ENCODE measurements at places on chromosomes 1 and 21.

DNA sequence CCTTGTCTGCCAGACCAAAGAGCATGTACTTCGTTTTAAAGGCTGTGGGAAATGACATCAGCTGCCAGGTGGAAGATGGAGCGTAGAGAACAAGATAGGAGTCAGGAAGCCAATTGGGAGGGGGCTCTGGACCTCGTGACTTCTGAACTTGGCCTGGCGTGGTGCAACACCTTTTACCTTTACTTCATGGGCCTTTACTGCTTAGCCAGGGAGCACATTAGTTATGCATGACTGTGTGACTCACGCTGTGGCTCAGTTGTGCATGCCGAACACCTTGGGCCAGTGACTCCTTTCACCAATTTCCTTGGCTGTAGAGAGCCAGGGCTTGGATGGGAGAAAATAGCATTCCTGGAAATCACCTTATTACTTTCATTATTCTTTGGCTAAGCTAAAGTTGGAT lies 7.2 kb downstream of the XCL1 start:
- DNase-seq: no peak

DNA sequence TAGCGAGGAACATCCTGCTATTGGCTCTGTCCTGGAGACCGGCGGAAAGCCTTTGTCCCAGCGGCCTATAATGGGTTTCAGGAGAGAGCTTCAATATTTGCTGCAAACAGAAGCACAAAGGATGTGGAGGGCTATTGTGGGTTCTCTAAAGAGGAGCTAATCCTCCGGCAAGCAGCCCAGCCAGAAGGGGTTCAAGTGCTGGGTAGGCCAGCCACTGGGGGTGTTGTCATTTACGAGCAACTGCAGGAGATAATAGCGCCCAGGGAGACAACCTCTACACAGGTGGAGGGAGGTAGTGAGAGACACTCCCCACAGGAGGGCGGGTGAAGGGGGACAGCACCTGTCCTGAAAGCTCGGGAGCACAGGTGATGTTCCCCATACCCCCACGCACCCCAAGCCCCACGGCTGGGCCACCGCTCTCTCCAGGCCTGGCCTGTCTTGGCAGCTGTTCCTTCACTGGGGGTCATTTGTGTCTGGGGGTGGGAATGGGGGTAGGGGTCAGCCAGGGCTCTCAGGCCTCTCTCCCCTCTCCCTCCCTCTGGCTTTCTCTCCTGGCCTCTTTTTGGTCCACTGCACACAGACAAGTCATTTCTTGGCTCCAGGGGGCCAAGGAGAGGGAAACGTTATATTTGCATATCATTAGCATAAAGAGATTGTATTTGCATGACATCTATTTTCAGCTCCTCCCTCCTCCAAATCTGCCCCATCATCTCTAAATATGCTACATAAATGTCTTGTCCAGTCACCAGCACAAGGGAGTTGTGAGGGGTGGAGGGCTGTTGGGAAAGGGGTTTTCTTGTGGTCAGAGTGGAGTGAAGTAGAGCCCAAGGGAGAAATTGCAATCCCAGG lies 22.0 kb upstream of the SLC26A9 start:
- no peak for DNase-seq

DNA sequence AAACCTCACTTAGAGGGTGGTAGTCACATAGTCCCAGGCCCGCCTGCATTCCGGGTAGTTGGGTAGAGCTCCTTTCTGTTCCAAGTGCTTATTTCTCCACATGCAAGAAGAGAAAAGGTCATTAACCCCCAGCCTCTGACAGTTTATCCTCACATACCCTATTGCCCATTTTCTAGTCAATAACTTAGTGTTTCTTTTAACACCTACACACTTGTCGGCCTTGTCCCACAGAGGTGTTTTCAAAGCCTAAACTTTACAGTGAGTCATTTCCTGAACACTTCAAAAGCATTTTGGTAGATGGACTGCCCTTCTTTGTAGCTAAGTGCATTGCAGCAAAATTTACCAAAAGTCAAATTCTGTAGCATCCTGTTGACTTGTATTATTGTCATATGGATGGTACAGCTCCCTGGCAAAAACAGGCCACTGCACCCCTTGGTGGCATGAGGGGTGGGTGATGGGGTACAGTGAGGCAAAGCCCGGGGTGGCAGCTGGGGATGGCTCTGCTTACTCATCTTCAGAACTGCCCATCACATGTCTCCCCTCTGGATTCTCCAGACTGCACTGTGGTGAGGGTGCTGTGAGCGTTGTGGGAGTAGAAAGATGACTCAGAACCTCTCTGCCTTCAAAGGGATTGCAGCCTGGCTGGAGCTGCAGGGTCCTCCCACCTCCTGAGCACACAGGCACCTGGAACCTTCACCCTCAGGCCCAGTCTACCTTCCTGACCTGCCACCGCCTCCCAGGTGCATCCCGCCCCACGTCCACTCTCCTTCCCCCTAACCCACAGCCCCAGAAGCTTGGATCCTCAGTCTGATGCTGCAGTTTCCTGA lies 45.8 kb upstream of the DMRTB1 start:
- peak; percentile 84 for DNase-seq

DNA sequence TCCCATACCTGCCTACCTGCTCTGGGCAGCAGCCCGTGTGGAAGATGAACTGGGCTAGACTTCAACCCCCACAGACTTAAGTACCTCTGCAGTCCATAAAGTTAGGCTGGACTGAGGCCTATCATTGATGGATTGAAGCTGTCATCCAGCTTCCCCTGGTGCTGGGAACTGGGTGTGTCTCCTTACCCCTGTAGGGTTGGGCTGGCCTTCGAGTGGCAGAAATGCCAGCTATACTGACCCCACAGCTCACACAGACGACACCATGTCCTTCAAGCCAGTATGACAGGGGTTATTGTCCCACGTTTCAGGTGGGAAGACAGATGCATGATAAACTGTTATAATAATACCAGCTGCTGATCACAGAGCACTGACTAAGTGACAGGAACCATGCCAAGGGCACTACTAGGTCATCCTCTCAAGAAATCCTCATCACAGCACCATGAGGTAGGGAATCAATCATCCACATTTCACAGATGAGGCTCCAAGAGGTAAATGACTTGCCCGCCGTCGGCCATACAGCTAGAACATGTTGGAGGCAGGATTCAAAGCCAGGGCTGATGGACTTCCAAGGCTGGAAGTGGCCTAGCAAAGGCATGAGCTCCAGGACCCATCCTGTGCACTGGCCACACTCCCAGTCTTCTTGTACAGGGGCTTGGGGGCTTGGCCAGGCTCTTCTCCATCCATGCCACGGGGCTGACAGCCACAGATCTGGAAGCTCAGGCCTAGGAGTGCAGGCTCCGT lies at the start of gene BEST4:
Gene BEST4 (minus strand): TSS at position 51 of the 741 bp plus-strand sequence. CDS start 465 bp downstream, outside the sequence.
- DNase-seq: no peak

GRCh38 chr1:61404597-61405376 lies 320.2 kb downstream of the TM2D1 start:
- DNase-seq: no peak

DNA sequence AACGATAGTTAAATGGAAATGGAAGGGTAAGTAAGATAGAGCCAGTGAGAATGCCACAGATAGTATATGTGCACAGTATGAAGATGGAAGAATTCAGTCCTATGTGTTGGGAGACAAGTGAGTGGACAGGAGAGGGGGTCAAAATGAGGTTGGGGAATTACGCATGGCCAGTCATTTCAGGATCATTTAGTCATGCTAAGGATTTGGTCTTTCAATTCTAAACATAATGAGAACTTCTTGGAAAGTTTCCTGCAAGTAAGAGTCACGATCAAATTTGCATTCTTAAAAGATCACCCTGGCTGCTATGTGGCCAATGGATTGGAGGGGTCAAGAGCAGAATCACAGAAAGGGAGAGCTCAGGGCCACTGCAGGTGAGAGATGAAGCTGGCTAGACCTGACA lies 64.0 kb upstream of the KCNK2 start:
- DNase-seq: no peak

DNA sequence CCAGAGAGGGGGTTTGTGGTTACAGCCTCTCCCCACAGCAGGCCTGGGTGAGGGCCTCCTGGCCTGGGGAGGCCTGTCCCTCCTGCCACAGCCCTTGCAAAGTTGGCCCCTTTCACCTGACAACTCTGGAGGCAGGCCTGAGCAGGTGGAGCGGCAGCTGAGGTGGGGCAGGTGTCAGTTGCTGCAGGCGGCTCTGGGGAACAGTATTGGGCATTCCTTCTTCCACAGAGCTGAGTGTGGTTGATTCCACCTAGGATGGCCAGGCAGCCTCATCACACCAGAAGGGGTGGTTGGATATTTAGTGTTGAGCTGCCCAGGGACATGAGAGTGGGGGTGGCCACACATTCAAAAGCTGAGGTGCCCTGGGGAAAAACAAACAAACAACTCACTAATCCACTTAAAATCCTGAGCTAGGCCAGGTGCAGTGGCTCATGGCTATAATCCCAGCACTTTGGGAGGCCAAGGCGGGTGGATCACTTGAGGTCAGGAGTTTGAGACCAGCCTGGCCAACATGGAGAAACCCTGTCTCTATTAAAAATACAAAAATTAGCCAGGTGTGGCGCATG lies 31.1 kb downstream of the PIGP start:
- no peak for DNase-seq

- no peak for DNase-seq
These were observed 55.2 kb upstream of the WDR26 start for GRCh38 chr1:224489534-224490365.

GRCh38 chr1:10419351-10419750 lies 10.9 kb upstream of the CENPS start:
- DNase-seq: no peak

GRCh38 chr1:44283524-44284173 lies 70.4 kb downstream of the DMAP1 start:
- no peak for DNase-seq

DNA sequence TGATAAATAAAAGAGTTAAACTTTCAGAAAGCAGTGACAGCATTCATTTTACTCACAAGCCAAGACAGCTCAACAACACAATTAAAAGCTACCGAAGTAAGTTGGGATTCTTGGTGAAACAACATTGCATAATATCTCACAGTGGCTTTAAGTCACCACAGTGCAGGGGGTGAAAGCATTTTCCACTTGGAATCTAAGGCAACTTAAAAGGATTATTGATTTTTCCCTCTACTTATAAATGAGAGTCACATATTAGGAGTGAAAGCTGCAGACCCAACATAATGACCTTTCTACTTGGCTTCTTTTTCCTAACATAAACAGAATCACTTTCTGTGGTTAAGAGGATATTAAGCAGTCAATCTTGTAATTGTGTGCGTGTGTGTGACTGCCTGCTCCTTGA lies 536.6 kb upstream of the CXADR start:
- DNase-seq: no peak

GRCh38 chr1:203549309-203549708 lies 55.4 kb downstream of the OPTC start:
- DNase-seq: no peak

DNA sequence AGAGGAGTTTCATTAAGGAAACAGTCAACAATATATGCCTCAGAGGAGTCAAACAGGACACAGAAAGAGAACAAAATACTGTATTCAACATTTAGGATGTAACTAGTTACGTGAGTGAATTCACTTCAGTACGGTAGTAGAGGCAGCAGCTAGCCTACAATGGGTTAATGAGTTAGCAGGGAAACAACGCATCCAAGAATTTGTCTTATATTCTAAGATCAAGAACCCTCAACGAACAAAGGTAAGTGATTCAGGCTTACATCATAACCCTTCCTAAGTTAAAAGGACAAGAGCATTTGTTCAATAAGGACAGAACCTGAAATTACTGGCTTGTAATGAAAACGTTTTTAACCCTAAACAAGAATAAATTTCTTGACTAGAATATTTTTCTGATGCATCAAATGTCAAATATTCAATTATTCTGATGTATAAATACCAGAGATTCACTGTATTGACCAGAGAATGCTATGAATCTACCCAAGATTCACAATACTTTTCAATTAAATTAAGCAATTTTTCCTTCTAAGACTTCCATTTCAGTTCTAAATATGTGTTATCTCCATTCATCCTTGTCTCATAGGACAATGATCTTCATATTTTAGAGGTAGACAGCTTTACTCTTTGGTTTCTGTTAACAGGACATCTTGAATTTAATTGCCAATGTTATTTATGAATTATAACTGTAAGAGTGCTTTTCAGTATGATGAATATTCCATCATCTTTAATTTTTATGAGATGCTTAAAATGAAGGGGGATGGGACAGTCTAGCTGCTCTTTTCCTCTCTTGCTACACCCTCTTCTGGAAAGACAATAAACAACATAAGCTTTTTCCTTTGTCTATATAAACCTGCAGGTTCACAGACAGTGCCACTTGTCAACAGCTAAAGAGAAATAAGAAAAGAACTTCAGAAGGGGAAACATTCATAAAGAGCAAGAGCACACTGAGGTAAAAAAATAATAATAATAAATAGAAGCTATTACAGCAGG lies 209.5 kb downstream of the SMYD3 start:
- no peak for DNase-seq

DNA sequence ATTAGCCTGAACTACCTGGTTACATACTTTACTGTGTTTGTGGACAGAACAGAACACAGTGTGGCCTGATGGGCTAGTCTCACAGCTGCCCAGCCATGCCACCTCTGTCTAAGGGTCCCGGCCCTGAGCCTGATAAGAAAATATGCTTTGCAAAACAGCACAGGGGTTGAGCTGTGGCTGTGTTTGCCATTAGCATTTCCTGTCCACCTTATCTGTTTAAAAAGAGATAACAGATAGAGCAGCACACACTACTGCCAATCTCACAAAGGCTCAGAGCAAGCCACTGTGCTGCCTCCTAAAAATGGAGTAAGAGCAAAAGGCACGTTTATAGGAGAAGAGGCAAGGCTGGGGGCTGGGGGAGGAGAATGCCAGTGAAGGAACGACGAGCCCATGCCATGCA lies 95.0 kb downstream of the SUSD4 start:
- no peak for DNase-seq

GRCh38 chr1:204349602-204350001 lies 10.1 kb downstream of the PLEKHA6 start:
- no peak for DNase-seq

DNA sequence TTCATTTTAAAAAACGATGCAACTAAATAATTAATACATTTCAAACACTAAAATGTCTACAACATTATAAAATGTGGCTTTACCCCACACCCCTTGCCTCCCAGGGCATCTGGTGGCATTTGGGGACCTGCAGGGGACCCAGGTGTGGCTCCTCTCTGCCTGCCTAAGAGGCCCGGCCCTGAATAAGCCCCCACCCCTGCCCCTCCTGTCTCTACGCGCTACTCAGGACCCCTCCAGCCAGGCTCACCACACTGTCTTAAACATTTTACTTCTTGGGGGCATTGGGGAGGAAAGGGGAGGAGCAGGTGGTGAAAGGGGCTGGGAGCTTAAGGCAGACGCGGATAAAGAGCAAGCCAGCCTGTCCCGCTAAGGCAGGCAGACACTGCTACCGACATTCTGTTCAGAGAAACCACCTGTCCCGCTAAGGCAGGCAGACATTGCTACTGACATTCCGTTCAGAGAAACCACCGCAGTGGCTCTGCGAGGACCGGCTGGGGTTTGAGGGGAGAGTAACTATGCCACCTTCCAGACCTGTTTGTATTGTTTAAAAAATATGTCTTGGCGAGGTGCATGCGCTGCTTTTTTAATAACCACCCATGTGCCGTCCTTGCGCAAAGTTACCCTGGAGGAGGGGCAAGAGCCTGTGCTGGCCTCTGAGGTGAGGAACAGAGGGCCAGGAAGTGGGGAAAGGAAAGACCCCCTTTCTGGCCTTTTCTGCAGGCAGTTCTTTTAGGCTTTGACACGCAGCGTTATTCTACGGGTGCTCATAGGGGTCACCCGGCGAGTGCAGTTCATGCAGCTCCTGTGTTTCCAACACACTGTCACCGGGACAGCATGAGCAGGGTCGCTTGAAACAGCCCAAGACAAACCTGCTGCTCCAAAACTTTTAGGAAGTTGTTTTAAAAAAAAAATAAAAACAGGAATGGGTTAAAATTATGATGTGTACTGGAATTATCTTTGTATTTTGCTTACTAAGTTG lies 51.3 kb upstream of the RIPK4 start:
- no peak for DNase-seq
